ENCODE measurements at places on chromosomes 4 and X.
A peak's percentile ranks its signal among the peaks of the same experiment; 100 is the strongest.

DNA sequence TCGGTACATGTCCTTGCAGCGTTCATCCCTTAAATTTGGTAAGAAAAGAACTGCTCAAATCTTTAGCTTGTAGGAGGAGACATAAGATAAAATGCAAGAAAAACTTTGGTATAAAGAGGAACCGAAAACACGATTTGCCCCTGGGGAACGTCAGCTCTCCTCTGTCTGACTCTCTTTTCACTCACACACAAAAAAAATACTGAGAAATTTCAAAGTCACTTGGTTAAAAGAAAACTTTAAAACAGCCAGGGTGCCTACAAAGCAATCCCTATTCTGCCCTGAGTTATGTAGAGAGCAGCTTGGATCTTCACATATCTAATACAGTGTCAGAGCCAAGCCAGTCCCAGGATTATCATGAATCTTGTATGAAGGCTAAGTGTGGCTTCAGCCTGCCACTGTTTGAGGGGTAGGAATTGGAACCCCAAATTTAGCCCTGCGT, 248.5 kb upstream of the CXXC4 start:
- no peak for DNase-seq

GRCh38 chrX:112008724-112009123, 73.9 kb downstream of the TRPC5 start:
- no peak for DNase-seq

DNA sequence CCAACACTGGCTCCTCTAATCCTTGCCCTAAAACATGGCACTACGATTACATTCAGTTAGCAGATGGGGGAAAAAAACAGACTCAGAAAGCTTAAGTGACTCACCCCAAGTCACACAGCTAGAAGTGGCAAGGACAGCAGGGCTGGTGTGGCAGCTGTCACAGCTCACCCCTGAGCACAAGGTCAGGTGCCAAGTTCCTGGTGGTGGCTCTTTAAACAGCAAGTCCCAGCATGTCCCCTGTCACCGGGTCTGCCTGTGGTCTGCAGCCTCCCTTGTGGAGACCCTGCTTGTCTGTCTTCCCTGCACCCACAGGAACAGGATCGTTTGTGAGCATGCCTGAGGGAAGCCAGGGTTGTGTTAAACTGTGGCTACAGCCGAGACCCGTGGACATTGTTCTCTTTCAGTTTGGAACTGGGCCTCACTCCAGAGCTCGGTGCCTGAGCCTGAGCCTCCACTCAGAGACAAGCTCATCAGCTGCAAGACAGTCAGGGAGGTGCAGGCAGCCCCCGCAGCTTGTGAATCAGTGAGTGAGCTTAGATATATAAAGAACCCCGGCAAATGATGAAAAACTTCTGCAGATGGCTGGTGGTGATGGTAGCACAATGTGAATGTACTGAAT, 260.8 kb downstream of the BCOR start:
- DNase-seq: no peak

- DNase-seq: no peak
These were observed 689.3 kb downstream of the CENPC start for GRCh38 chr4:66855956-66856355.

GRCh38 chr4:3291969-3292570, 751 bp upstream of the RGS12 start:
- DNase-seq: peak; percentile 64

DNA sequence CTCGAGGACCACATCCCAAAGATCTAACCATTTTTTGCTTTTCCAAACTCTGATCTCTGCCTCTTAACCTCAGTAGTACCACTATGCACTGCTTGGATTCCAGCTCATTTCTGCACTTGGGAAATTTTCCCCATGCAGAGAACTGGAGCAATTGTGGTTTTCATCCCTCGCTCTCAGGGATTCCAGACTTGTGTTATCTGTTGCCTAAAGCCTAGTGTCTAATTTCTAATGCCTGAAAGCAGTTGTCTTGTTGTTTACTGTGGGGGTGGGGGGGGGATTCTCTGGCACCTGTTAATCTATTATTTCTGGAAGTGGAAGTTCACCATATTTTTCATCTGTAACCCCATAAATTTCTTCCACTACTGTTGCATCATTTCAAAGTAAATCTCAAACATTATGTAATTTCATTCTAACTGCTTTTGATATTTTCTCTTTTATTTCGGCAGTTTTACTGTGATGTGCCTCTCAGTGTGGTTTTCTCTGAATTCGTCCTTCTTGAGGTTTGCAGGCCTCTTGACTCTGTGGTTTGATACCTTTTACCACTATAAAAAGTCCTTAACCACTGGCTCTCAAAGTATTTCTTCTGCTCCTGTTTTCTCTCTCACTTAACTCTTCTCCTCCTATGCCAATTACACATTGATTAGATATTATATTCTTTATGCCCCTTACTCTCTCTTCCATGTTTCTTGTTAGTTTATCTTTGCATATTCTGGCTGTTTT, 205.6 kb upstream of the EOLA2 start:
- DNase-seq: no peak

DNA sequence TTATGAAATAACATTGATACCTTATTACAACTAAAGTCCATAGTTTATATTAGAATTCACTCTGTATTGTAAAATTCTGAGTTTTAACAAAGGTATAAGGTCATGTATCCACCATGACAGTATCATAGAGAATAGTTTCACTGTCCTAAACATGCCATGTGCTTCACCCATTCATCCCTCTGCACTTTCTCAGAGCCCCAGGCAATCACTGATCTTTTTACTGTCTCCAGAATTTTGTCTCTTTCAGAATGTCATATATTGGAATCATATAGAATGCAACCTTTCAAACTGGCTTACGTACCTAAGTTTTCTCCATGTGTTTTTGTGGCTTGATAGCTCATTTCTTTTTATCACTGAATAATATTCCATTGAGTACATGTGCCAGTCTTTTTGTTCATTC, 33.9 kb downstream of the SNCA start:
- DNase-seq: no peak
